Camera-type eye (tissue), 1 donor: ENCODE measurements at places on chromosomes 6 and 20. TPM values are rescaled to one million over a fixed set of nuclear protein-coding genes. Genes with fewer than 3 reads are reported as not detected.

Gene WFDC10B
- not detected for total RNA-seq

Gene MATN4
- 11.4 TPM for total RNA-seq

Gene YWHAB
- total RNA-seq = 128 TPM

Gene FAXC
- total RNA-seq = 13.9 TPM

Gene TMEM217
- 0.44 TPM for total RNA-seq

Gene LAMA2
- 72.8 TPM for total RNA-seq

Gene SALL4
- 1.8 TPM for total RNA-seq

Gene DEF6
- total RNA-seq = 7.1 TPM

Gene GTF3C6
- 38.2 TPM for total RNA-seq

Gene ITPR3
- total RNA-seq = 9.6 TPM

Gene C6orf58
- not detected for total RNA-seq

Gene MEP1A
- total RNA-seq = not detected

Gene PTCRA
- total RNA-seq = not detected

Gene EYS
- 230 TPM for total RNA-seq

Gene SIGLEC1
- 3.1 TPM for total RNA-seq

Gene PDYN
- not detected for total RNA-seq

Gene TXLNB
- total RNA-seq = 13.7 TPM

Gene BEND6
- total RNA-seq = 5.8 TPM

Gene RSPH9
- 1.7 TPM for total RNA-seq

Gene CRISP2
- 0.55 TPM for total RNA-seq

Gene CD83
- total RNA-seq = 12.7 TPM

Gene RHAG
- 3.5 TPM for total RNA-seq

Gene MRAP2
- total RNA-seq = 5.9 TPM

Gene MEA1
- 37.6 TPM for total RNA-seq

Gene LST1
- 11.2 TPM for total RNA-seq

Gene SS18L1
- 35.3 TPM for total RNA-seq

Gene PRKN
- 19.5 TPM for total RNA-seq

Gene COL9A3
- total RNA-seq = 134 TPM

Gene ACSS1
- 30.0 TPM for total RNA-seq

Gene SYNJ2
- 9.3 TPM for total RNA-seq

Gene ANKRD66
- total RNA-seq = not detected

Gene HLA-DRB1
- total RNA-seq = 6.3 TPM

Gene TNFAIP3
- total RNA-seq = 24.8 TPM

Gene PPP1R16B
- 7.5 TPM for total RNA-seq

Gene CEP162
- total RNA-seq = 41.9 TPM

Gene MAS1
- 0.05 TPM for total RNA-seq

Gene HLA-DPA1
- 7.6 TPM for total RNA-seq

Gene GINS1
- 6.8 TPM for total RNA-seq

Gene SLC35F1
- total RNA-seq = 51.7 TPM

Gene CPXM1
- 89.2 TPM for total RNA-seq

Gene ARMC2
- 10.3 TPM for total RNA-seq

Gene MCCD1
- not detected for total RNA-seq

Gene PSORS1C1
- 0.22 TPM for total RNA-seq

Gene BPIFB1
- total RNA-seq = not detected

Gene AGER
- total RNA-seq = 2.6 TPM

Gene KCNQ5
- total RNA-seq = 2.7 TPM

Gene LINC00237
- 2.1 TPM for total RNA-seq

Gene ALDH5A1
- total RNA-seq = 17.5 TPM

Gene TMEM242
- total RNA-seq = 14.0 TPM

Gene KCNK16
- not detected for total RNA-seq

Gene ULBP2
- total RNA-seq = 1.8 TPM

Gene MTCH1
- 175 TPM for total RNA-seq

Gene PPDPF
- 104 TPM for total RNA-seq

Gene DCDC2
- 5.9 TPM for total RNA-seq

Gene PARD6B
- 31.1 TPM for total RNA-seq
